Stimulated activated CD4-positive, alpha-beta T cell treated with anti-CD3 and anti-CD28 coated beads, Interleukin-1b, Interleukin-23, amount 100 ng/mL, for 1 hour (primary cell): ENCODE measurements at places on chromosomes 7 and 10.

GRCh38 chr7:28203508-28204240 lies 23.1 kb upstream of the JAZF1 start:
- no peak for DNase-seq

- DNase-seq: no peak
Measured at GRCh38 chr7:138460176-138460648, at the start of gene TRIM24. Gene TRIM24, plus strand, starts transcription at chr7:138460259. Its CDS starts 290 bp downstream, at chr7:138460549.

- DNase-seq: no peak
Measured at GRCh38 chr7:80649011-80649410, 10.6 kb downstream of the CD36 start.

DNA sequence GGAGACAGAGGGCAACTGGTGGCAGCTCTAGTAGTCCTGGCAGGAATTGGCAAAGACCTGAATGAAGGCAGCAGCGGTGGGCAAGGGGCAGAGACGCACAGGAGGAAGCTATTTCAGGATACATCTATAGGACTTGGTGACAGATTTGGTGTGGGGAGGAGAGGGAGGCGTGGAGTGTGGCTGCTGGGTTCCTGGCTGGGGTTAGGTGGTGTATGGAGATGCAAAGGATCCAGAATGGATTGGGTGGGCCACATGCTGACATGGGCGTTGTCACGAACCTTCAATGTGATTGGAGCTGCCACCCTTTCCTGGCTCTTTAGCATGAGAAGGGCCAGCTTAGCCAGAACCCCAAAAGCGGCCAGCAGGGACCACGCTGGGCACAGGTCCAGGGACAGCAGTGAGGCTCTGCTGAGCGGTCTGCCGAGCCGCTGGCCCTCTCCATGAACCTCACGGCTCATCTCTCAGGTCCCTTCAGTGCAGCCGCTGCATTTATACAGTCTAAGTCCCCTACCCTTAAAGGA lies 10.2 kb upstream of the ADCY1 start:
- no peak for DNase-seq

GRCh38 chr7:151853896-151854719 lies 22.8 kb downstream of the PRKAG2 start:
- no peak for DNase-seq

GRCh38 chr10:88194041-88194887 lies 330.8 kb downstream of the PTEN start:
- DNase-seq: peak; percentile 3

GRCh38 chr10:36817898-36818297 lies 307.5 kb upstream of the ANKRD30A start:
- no peak for DNase-seq

GRCh38 chr10:100575585-100576281 lies 40.0 kb downstream of the HIF1AN start:
- no peak for DNase-seq

DNA sequence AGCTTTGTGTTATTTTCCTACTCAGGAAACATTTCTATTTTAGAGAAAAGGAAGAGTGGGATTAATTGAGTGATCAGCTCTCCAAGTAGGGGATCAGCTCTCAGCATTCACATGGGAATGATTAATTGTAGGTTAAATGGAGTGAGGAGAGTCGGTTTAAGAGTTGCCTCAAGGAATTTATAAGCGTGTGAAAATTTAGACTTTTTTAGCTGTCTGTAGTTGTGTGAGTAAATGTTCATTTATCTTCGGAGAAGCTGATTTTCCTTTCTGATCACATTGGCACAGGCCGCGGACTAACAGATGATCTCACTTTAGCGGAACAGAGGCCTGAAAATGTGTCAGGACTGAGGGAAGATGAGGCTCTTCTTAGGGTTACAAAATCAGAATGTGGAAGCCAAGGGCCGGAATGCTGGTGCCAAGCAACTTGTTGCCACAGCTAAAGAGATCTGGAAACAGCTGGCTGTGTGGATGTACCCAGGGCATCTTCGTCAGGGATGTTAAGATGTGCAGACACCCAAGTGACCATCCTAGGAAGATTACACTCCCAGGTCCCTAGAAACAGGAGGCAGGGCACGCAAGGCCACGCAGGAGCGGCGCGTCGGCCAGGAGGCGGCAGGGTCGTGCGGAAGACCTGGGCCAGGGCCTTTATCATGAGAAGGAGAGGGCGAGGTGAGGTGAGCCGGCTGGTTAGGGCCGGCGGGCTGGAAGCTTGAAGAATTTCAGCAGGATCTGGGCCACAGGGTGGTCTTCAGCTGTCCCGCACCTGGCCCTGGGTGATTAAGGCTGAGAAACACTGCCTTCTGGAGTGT lies 35.1 kb upstream of the TTYH3 start:
- no peak for DNase-seq

DNA sequence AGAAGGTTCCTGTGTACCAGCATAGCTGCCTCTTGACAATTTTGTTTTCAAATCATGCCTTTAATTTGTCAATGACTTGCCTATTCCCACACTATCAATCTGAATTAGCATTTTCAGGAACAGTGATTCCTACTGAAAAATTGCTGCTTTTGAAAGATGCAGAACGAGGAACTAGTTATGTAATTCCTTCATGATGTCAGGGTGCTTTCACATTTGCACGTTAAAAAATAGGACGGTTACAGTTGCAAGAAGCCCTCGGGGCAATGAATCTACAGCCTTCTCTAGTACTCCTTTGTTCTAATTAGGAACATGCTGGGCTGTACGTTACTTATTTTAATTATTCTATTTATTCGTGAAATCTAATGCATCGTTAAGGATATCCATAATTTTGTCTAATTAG lies 253.9 kb downstream of the OTUD1 start:
- no peak for DNase-seq
